ENCODE measurements at places on chromosomes 16 and 17.

DNA sequence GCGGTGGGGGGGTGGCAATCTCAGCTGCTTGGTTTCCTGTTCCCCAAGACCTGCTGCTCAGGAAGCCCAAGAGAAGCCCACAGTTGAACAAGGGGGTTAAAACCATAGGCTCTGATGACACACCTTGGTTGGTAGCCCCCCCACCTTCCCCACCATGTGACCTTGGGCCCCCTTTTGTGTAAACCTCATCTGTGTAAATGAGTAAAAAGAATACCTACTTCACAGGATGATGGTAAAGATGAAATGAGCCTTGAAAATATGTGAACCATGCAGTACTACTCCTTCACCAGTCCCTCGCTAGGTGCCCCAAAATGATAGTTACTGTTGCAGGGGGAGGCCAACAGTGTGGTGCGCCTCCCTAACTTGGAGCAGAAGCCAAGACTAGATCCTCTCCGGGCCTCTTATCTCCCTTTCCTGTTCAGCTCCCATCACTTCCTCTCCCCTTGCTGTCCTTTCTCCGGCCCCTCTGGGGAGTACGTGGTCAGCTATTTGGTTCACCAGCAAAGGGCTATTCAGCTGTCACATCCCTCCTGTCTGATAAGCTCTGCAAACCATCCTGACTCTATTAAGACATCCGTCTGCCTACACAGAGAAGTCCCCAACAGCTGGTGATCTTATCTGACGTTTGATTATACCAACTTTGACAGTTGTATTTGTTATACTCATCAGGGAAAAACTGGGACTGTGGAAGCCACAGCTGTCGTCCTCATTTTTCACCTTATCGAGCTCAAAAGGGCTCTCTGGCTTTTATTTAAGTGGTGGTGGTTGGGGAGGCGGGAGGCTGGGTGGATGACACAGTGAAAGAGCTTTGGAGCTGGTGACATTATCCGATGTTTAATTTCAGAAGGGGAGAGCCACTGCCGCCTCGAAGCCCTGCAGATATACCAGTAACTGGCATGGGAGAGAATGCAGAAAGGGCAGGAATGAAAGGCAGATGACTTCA lies 19.9 kb downstream of the DCAKD start:
- no peak for DNase-seq

GRCh38 chr17:21286909-21287702 lies 2.6 kb downstream of the MAP2K3 start:
- DNase-seq = no peak

- DNase-seq = no peak
These were observed 153.4 kb upstream of the PLCG2 start for GRCh38 chr16:81625544-81626153.

GRCh38 chr16:24044467-24044866 lies 208.7 kb downstream of the PRKCB start:
- DNase-seq = no peak

GRCh38 chr17:59498530-59499307 lies 66.7 kb upstream of the DHX40 start:
- no peak for DNase-seq

DNA sequence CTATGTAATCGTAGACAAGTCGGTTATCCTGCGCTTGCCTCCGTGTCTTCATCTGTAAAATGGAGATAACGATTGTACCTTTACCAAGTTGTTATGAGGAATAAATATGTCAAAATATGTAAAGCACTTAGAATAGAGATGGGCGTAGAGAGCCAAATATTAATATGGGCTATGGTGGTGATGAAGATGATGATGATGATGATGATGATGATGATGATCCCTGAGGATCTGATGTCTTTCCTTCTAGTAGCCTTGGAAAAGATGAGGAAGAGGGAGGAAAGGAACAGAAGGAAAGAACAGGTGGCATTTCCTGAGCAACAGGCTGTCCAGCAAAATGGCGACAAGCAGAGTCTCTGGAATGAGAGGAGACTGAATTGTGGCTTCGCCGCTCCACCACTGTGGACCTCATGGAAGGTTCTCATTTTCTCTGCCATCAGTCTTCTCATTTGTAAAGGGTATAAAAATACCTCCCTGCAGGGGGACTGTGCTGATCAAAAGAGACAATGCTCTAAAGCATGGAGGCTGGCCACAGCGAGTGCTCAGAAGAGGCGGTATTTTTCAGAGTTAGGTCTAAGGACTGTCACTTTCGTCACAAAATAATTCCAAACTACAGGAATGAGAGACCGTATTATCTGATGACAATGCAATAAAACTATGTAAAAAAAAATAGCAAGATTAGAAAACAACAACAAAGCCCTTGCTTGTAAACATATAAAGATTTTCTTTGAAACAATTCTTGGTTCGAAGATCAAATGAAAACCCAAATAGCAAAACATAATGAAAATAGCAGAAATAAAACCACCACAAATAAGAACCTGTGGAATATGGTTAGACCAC lies 17.2 kb upstream of the RCVRN start:
- no peak for DNase-seq

DNA sequence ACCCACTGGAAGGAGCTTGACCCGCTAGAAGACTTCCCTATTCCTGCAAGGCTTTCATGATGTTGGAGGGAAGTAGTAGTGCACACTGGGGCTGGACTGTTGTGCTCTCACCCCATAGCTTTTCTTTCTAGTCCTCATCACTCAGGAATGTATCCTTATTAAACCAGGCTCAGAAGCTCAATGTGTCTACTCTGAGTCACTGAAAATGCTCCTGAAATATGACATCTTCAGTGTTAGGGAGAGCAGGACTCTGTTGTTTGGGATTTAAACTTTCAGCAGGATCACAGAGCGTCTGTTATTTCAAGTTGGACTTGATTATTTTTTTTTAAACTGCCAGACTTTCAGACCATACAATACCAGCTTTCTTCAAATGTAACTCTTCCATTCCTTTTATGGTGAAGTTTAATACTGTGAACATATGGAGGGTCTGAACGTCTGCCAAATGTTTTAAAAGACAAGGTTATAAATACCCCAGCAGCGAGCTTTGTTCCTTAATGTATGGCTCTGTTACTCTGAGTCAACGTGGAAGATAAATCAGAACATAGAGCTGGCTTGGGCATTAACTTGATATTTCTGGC lies 257.5 kb downstream of the CDH11 start:
- no peak for DNase-seq

DNA sequence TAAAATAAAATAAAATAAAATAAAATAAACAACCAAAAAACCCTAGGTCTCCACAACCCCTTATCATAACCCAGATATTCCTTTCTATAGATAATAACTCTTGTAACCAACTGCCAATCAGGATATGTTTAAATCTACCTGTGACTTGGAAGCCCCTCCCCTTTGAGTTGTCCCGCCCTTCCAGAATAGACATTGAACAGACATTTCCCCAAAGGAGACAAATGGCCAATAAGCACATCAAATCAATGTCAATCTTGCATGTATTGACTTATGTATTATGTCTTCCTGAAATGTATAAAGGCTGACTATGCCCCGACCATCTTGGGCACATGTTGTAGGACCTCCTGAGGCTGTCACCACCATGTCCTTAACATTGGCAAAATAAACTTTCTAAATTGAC lies 1.5 kb upstream of the MAPK7 start:
- no peak for DNase-seq

DNA sequence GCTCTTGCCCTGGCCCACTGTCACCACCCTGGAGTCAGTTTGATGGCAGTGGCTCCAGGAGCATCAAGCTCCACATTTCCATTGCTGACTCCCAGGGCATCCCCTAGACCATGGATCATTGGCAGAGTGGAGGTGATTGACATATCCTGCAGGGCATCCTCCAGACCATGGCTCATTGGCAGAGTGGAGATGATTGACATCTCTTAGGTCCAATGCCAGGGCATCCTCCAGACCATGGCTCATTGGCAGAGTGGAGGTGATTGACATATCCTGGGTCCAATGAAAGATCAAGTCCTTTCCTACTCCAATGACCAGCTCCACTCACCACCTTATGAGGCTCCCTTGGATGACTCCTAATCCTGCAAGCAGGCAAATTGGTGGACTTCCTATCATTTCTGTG lies 174.3 kb upstream of the NLRP1 start:
- DNase-seq = no peak

GRCh38 chr16:52203096-52203495 lies 343.8 kb downstream of the TOX3 start:
- DNase-seq = no peak

DNA sequence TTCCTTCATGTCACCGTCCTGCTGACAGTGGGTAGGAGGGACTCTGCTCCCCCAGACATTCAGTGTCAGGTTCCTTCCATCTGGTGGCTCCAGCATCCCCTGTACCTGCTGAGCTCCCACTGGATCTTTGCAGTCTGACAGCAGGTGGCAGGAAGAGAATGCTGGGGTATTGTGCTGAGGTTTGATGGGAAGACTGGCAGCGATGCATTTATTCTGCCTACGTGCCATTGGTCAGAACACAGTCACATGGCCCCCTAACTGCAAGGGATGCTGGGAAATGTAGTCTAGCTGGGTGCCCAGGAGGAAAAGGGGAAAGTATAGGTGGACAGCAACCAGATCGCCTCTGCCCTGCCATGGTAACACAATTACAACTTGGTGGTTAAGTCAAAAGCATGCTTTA lies 44.4 kb downstream of the IRX3 start:
- DNase-seq = no peak

GRCh38 chr17:56908001-56908542 lies 5.8 kb downstream of the TRIM25 start:
- DNase-seq = no peak

DNA sequence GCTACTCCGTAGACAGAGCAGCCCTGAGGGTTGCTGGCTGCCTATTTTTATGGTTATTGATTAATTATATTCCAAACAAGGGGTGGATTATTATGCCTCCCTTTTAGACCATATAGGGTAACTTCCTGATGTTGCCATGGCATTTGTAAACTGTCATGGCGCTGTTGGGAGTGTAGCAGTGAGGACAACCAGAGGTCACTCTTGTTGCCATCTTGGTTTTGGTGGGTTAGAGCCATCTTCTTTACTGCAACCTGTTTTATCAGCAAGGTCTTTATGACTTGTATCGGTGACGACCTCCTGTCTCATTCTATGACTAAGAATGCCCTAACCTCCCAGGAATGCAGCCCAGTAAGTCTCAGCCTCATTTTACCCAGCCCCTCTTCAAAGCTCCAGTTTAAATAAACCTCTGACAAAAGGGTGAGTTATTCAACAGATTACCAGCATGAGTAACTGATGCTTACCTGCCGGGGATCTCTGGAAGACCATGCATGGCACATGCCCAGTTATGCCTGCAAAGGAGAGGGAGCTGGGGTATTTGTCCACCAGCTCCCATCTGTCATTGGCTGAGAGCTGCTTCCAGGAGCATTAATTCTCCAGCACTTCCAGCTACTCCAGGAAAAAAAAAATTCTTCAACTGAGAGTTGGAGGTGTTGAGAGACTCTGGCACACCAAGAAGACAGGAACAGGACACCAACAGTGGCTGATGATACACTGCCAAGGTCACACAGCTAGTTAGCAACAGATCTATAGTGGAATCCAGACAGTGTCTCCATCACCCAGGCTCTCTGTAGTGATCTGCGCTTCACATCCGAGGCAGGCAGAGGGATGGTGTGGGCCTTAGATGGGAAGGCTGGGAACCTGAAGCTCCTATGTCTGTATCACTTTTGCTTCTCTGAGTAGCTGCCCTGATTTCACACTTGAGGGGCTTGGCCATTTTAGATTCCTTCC lies 36.6 kb upstream of the IL21R start:
- no peak for DNase-seq

Measured in HuH-7.5 (cell line).